ENCODE measurements at places on chromosomes 2 and 18. TPM values are rescaled to one million over a fixed set of nuclear protein-coding genes. Genes with fewer than 3 reads are reported as not detected.
A peak's percentile ranks its signal among the peaks of the same experiment; 100 is the strongest.

DNA sequence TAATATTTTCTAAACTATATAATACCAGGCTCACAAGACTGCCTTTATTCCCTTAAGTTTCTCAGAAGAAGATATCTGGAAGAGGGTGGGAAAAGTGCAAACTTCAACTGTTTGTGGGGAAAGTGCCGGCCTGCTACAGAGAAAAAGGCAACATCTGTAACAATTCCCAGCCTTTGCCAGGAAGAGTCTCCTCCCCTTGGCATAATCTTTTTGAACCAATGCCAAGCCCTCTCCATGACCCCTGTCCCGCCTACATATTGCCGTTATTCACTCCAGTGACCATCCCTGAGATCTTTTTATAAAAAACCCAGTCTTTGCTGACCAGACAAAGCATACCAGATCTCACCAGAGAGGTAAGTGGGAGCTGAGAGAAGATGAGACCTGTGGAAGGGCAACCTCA is at the start of gene REG3G:
Gene REG3G, plus strand, starts transcription at position 282 of the 400 bp plus-strand sequence. CDS start 392 bp downstream, outside the sequence.
- no peak for DNase-seq

GRCh38 chr2:190649798-190650390 is 1.0 kb downstream of the NAB1 start:
- no peak for DNase-seq

DNA sequence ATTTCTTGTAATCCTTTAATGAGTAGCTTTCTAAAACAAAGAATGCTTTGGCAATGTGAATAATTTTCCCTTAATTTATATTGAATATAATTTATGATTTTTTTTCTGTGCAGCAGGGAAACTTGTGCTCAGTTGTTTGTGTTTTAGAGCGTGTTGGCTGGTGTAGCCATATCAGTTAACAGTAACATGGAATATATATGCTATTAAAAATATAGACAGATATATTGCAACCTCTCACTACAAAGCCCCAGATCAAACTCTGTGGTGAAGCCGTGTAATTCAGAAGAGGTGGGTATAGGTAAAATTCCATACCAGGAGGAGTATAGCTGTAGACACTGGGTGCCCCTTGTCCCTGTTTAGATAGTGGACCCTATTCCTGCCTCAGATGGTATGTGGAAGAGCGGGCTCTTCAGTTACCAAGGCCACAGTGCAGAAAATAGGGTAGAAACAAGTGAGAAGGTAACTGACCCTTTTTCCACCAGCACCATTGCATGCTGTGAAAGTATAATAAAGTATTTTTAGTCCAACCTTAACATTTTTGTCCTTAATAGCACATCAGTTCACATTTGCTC is 18.1 kb upstream of the RASGRP3 start:
- no peak for DNase-seq

GRCh38 chr2:76953733-76954347 is 568.3 kb downstream of the LRRTM4 start:
- DNase-seq = peak; percentile 57

DNA sequence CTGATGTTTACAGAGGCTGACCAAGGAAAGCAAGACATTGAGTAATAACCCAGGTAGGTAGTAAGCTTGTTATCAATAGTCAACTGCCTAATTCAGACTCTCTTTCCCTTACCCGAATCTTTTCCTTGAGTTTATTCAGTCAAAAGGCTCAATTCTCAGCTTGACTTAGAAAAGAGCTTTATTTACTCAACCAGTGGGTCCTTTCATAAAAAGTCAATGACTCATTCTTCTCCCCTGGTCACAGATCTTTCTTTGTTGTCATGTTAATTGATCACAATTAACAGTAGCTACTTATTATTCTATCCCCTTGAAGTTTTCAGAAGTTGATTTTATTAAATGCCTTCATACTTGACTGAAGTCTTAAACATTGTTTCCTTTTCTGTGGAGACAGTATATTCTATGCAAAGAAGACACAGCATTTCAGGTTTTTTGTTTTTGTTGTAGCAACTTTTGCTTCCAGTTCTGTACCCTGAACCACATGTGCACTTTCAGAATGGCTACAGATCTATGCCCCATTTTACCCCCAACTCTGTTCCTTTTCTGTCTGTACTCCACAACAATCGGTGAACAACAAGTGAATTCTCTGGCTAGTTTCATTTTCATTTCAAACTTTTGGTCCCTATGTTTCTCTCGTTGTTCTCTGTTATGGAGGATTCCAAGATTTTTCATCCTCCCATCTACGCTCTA is 428.3 kb downstream of the NCKAP5 start:
- no peak for DNase-seq

DNA sequence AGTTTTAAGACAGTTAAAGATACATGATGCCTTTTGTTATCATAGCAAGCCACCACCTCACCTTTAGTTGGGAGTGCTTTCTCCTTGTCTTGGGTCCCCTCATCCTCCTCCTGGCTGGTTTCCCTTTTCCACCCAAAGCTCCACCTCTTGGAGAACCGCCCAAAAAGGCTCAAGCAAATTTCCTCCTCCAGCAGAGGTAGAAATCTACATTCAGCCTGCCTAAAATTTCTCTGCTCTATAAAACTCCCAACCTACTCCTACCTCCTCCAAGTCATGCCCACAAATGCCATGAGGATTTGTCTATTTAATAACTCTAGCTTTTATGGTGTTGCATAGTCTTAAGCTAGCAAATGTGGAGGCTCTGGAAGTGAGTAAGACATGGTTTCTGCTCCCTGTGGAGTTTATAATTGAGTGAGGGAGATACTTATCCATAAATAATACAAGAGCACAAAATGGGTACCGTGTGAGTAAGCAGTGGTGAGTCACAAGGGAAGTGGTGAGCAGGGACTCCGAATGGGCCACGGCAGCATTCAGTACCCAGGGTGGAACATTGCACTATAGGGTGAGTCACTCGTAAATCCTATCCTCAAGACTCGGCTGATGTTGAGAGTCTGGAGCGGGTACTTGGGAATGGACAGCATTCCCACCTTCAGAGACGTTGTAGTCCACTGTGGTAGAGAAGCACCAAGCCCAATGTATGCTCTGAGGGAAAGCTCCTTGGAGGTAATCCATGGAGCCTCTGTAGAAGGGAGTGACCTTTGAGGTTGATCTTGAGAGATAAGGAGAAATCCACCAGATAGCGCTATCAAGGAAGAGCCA is 146.3 kb downstream of the RTN4 start:
- DNase-seq = peak; percentile 96

- DNase-seq = no peak
Measured at GRCh38 chr18:50453014-50453680, 78.3 kb downstream of the SKA1 start.

GRCh38 chr18:10563886-10564285 is 38.1 kb downstream of the NAPG start:
- no peak for DNase-seq

- DNase-seq = no peak
Measured at GRCh38 chr2:45115181-45115580, 105.9 kb upstream of the SIX2 start.

- no peak for DNase-seq
Measured at GRCh38 chr2:165120740-165121467, 82.9 kb downstream of the SCN3A start.

- DNase-seq = no peak
Measured at GRCh38 chr2:70241340-70241739, 7.1 kb downstream of the TIA1 start.

GRCh38 chr2:240469239-240469636 is 33.8 kb downstream of the GPC1 start:
- no peak for DNase-seq

- DNase-seq = no peak
Measured at GRCh38 chr2:154706660-154707059, 8.2 kb downstream of the KCNJ3 start.

GRCh38 chr2:239381709-239382134 is 19.1 kb downstream of the HDAC4 start:
- no peak for DNase-seq

DNA sequence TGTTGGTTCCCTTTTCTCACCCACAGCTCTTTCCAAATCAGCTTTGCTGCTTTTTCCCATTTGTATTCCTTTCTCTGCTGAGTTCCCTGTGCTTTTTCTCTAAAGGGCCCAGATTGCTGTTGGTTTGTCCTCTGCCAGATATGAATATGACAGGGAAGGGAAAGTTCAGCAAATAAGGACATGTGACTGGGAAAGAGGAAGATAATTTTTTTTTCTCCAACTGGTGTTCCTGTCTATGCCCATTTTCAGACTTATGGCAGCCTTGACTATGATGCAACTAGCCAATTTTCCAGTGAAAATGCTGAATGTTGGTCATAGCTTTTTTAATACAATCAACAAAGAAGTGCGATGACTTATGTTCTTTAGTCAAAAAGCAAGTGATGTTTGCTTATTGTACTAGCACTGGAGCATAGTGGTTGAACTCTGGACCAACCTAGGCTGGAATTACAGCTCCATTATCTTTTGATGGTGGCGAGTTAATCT is 7.7 kb downstream of the MDH1 start:
- no peak for DNase-seq

- no peak for DNase-seq
Measured at GRCh38 chr18:49177071-49177470, 226.3 kb upstream of the SMAD7 start.

DNA sequence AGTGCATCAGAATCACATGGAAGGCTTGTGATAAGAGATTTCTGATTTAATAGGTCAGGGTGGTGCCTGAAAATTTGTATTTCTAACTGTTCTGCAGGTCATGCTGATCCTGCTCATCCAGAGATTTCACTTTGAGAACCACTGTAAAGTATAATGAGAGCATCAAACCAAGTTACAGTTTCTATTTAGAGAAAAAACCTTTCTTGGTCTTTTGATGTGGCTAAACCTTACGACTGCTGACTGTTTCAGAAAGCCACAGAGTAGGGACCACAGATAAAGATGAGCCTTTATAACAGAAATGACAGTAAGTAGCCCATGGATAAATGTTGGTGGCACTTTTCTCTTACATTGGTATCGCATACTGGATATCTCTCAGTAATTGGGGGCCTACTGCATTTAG is 109.4 kb upstream of the FANCL start:
- no peak for DNase-seq

The CHRND gene
- 117 TPM for polyA plus RNA-seq

The ARHGAP25 gene
- 4.4 TPM for polyA plus RNA-seq

The PROM2 gene
- polyA plus RNA-seq = 1.5 TPM

The GATA6 gene
- polyA plus RNA-seq = 1.3 TPM

The POTEC gene
- polyA plus RNA-seq = not detected

The ARHGAP28 gene
- polyA plus RNA-seq = 17.8 TPM

The CDCA7 gene
- 18.2 TPM for polyA plus RNA-seq

Measured in muscle of back (tissue), 13 donors.